ENCODE measurements at places on chromosomes 6 and 20. TPM values are rescaled to one million over a fixed set of nuclear protein-coding genes. Genes with fewer than 3 reads are reported as not detected.
A peak's percentile ranks its signal among the peaks of the same experiment; 100 is the strongest.

GRCh38 chr6:101537753-101538316 lies 144.3 kb downstream of the GRIK2 start:
- DNase-seq, result no peak

- peak; percentile 86 for DNase-seq
Measured at GRCh38 chr20:3042625-3043024, 797 bp upstream of the GNRH2 start.

DNA sequence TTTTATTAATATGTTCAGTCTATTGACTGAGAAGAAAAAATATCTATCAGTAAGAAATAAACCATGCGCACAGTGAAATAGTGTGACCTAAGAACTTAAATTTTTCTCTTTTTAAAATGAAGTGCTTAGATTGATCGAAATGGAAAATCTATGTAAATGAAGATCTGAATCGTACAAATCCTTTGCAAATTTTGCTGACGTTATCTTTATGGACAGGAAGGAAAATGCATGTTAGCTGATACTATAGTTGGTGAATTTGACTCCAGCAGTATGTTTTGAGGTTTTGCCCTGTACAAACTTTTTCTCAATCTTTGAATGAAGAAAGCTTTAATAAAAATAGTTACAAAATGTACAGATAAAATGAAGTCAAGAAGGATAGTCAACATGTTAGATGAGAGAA lies 82.9 kb downstream of the NRN1 start:
- no peak for DNase-seq

DNA sequence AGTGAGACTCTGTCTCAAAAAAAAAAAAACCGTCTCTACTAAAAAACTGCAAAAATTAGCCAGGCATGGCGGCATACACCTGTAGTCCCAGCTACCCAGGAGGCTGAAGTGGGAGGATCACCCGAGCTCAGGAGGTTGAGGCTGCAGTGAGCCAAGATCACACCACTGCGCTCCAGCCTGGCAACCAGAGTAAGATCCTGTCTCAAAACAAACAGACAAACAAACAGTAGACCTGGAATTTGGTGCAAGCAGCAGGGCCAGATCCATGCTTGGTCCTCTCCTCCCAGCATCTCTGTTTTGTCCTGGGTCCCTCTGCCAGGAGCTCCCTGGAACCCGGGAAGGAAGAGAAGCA lies 11.6 kb downstream of the RIPOR3 start:
- DNase-seq, result no peak

DNA sequence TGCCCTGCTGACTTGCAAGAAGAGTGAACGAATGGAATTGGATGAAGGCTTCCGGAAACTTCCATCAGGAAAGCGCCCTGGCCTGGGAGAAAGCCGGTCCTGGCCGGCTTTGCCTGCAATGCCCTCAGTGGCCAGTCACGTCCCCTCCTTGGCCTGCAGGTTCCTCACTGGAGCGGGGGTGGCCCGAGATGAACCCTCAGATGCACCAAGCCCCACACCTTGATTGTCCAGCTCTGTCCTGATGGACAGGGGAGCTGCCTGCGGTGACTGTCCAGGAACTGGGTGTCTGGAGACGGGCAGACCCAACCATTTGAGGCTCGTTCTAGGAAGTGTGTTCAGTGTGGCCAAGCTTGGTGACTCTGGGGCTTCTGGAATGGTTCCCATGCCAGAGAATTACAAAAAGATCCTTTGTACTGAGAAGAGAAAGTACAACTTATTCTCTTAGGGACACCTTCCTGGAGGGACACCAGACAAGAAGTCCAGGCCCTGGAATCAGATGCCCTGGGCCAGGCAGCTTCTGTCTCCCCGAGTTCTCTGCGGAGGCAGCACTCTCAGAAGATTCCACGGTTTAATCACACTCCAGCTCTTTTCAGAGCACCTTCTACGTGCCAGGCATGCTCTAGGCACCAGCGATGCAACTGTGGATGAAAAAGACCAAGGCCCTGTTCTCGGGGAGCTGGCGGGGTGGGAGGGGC lies 17.1 kb upstream of the SULF2 start:
- DNase-seq, result no peak

DNA sequence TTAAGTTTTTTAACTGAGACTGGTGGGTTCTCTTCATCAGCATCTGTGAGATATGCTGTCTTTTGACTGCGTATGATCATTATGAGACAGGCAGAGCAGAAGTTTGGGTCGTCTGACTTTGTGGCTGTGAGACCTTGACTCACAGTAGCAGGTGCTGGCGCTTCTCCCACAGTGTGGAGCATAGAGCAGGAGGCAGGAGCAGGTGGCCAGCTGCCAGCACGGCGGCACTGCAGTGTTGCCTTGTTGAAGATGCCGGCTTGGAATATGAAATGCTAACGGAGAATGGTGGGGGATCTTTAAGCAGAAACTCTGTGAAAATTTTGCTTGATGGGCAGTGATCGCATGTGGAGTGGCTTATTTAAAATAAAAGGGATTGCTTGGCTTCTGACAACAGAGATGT lies 105.0 kb downstream of the TIAM2 start:
- DNase-seq, result no peak

- DNase-seq, result no peak
Measured at GRCh38 chr6:89081129-89081422, 525 bp downstream of the PNRC1 start.

GRCh38 chr6:48613231-48613949 lies 502.4 kb upstream of the PTCHD4 start:
- no peak for DNase-seq

- DNase-seq, result peak; percentile 48
Measured at GRCh38 chr6:55108134-55109130, 65.9 kb upstream of the HCRTR2 start.

DNA sequence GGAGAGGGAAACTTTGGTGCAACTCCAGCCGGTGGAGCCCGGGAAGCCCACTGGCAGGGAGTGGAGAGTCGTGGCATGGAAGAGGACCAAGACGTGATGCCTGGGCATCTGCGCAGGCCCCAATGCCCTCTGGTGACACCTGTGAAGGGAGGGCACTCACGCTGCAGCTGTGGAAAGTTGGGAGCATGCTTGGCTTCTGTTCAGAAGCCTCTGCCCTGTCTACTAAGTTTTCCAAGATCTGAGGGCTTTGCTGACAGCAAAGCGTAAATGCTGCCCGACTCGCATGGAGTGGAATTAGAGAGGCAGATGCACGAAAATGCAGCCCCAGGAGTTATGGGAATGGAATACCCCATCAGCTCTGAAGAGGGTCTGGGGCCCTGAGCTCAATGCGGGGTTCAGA lies 75.7 kb downstream of the SYNDIG1 start:
- DNase-seq, result no peak

GRCh38 chr6:85464722-85465150 lies 14.9 kb downstream of the NT5E start:
- no peak for DNase-seq

GRCh38 chr6:141267420-141267819 lies 865.3 kb upstream of the GJE1 start:
- no peak for DNase-seq

GRCh38 chr6:138996524-138996923 lies 8.5 kb upstream of the REPS1 start:
- DNase-seq, result no peak

GRCh38 chr6:151275121-151275520 lies 35.4 kb downstream of the AKAP12 start:
- DNase-seq, result no peak

DNA sequence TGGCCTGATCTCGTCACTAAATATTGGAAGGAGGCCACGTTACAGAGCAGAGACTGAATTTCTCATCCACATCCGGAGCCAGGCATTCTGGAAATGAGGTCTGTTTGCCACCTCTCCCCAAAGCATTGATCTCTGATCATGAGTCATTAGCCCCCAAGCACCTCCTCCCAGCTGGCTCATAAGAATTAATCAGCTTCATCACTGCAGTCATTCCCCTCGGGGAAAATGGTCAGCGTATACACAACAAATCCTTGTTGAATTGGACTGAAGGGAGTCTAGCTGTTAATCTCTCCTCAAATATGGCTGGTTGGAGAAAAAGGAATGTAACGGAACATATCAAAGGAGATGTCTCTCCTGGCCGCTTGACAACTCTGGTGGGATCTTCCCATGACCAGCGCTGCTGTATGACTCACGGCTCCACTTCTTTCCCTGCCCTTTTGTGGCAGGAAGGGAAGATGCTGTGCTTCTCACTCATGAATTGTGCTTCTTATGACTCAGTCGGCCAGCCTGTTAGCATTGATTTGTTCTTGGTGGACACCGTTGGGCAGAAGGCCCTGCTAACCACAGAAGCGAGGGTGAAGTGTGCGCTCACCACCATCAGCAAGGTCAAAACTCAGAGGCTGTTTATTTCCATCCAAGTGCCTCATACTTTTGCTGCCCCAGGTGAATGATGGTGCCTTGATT lies 76.7 kb downstream of the RNF182 start:
- DNase-seq, result no peak

Gene SFTA2
- total RNA-seq, result 0.29 TPM

Gene SYNGAP1
- total RNA-seq, result 15.4 TPM

Gene KCNK15
- 4.1 TPM for total RNA-seq

Gene FAM162B
- 3.9 TPM for total RNA-seq

Gene DEFB124
- 0.76 TPM for total RNA-seq

Gene C6orf120
- 24.6 TPM for total RNA-seq

Gene SOBP
- total RNA-seq, result 20.0 TPM

Gene PRR3
- total RNA-seq, result 8.3 TPM

Gene IYD
- not detected for total RNA-seq
